ENCODE measurements at places on chromosomes 12 and 14. TPM values are rescaled to one million over a fixed set of nuclear protein-coding genes. Genes with fewer than 3 reads are reported as not detected.

Gene TRHDE
- 5.7 TPM for total RNA-seq

DNA sequence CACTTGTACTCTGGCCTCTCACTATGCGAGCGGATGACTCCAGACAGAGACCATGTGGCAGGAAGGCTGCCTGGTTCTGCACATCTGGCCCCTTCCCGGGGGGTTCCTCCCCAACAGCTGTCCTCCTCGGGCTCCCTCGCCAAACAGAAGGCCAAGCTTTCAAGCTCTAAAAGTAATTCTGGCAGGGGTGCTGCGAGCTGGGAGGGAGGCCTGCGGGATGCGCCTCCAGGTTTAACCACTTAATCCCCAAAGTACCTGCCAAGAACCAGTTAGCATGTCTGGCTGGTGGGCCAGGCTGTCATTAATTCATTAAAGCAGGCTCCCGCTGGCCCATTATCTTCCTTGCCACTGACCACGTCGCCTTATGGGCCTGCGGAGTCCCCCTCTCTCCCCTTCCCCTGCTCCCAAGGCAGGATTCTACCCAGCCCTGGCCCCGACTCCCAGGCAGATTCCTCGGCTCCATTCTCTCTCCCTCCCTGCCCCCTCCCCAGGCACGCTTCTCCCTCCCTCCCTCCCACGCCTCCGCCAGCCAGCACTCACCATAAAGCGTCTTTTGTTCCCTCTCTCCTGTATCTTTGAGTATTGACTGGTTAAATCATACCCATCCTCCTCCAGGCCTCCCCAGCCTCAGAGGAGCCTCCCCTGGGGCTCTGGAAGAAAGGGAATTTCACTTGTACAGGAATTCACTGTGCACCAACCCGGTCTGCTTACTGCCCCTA lies 4.9 kb downstream of the HRK start:
- DNase-seq: no peak

DNA sequence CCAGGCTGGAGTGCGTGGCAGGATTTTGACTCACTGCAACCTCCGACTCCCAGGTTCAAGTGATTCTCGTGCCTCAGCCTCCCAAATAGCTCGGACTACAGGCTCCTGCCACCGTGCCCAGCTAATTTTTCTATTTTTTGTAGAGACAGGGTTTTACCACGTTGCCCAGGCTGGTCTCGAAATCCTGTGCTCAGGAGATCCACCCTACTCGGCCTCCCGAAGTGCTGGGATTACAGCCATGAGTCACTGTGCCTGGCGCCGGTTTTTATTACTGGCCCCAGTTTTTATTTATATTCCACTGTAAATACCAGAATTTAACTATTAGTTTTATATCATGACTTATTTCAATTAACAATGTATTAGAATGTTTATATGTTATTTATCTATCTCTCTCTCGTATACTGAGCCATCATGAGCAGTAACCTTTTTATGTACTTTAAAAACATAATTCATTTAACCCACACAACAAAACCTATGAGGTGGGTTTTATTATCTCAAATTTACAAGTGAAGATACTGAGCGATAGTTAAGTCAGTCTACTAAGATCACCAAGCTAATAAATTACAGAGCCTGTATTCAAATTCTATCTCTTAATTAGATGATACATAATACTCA lies 47.8 kb downstream of the HECTD1 start:
- no peak for DNase-seq

DNA sequence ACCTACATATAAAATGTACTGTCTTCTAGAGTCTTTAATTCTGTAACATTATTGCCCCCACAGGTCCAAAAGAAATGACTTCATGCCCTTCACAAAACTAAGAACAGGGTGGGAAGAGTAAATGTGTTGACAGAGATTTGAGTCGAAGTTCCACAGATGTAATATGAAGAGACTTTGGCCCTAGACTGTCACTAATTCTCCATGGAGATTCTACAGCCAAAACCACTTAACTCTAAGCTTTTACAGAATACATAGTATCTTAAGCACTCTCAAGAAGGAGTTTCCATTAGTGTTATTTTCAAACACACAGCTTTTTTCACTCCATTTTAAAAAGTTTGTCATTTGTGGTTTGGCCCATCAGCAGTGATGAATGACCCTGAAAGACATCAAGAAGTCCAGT lies 56.3 kb downstream of the ABCC9 start:
- DNase-seq: no peak

- no peak for DNase-seq
Measured at GRCh38 chr12:71594214-71594948, 69.3 kb downstream of the ZFC3H1 start.
